ENCODE measurements at places on chromosomes 3 and 15.
A peak's percentile ranks its signal among the peaks of the same experiment; 100 is the strongest.

GRCh38 chr3:46030626-46031025, 3.3 kb upstream of the XCR1 start:
- DNase-seq, result no peak

GRCh38 chr3:128075522-128076482, 23.6 kb downstream of the SEC61A1 start:
- peak; percentile 70 for DNase-seq

DNA sequence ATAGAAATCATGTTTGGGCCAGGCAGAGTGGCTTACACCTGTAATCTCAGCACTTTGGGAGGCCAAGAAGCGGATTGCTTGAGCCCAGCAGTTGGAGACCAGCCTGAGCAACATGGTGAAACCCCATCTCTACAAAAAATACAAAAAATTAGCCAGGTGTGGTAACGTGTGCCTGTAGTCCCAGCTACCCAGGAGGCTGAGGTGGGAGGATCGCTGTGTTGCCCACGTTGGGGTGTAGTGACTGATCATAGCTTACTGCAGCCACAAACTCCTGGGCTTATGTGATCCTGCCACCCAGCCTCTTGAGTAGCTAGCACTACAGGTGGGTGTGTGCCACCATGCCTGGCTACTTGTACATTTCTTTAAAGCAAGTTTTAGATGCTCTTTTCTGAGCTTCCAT, 114.3 kb downstream of the WDR76 start:
- no peak for DNase-seq

GRCh38 chr3:18780959-18781358, 355.8 kb upstream of the SATB1 start:
- no peak for DNase-seq

- DNase-seq, result no peak
Measured at GRCh38 chr3:58952128-58952917, 97.5 kb downstream of the CFAP20DC start.

- no peak for DNase-seq
Measured at GRCh38 chr3:153657461-153657860, 463.7 kb upstream of the ARHGEF26 start.

- DNase-seq, result no peak
Measured at GRCh38 chr3:97999994-98000393, 27.8 kb upstream of the RIOX2 start.
